ENCODE measurements at places on chromosomes 7 and 10.
A peak's percentile ranks its signal among the peaks of the same experiment; 100 is the strongest.

DNA sequence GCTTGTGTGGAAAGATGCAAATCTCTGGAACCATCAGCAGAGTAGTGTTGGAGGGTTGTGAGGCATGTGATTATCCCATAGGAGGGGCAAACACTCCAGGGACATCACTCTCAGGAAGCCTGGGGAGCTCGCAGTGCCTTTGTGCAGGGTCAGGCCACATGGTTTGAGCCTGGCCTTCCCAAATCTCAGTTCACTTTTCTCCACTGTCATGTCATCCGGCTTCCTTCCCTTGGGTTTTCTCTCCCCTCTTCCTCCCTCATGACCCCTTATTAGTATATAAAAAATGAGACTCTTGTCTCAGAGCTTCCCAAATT lies 20.4 kb downstream of the TSPAN14 start:
- DNase-seq = no peak

DNA sequence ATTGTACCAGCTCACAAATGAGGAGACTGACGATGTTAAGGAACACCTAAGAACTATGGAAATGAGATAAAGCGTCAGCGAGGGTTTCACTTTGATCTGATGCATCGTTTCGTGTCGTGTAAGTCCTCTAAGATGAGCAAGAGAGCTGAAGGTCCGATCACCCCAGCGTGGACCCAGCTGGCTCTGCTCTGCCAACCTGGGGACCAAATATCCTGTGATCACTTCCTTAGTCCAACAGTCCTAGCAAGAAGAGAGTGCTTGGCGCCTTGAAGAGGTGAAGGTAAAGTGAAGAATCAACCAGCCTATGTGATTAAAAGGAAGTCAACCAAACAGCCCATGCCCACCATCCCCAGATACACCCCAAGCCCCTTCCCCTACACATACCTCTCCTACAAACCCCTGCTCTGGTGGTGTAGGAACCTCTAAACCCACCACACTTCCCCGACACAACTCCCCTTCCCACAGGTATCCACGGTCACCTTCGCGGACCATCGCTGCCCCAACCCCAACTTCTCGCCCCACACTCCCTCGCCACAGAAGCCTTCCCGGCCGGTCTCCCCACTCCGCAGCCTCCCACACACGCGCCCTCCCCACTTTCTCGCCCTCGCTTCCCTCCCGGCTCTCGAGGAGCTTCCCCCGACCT lies 722 bp downstream of the UPF2 start:
- no peak for DNase-seq

GRCh38 chr7:139676390-139676789 lies 101.4 kb downstream of the HIPK2 start:
- no peak for DNase-seq

GRCh38 chr7:40232242-40232893 lies 97.6 kb downstream of the SUGCT start:
- peak; percentile 18 for DNase-seq

- no peak for DNase-seq
These were observed 4.0 kb upstream of the ARMS2 start for GRCh38 chr10:122450353-122450990.

- DNase-seq = no peak
These were observed 24.0 kb downstream of the ZNRF2 start for GRCh38 chr7:30308389-30308788.

DNA sequence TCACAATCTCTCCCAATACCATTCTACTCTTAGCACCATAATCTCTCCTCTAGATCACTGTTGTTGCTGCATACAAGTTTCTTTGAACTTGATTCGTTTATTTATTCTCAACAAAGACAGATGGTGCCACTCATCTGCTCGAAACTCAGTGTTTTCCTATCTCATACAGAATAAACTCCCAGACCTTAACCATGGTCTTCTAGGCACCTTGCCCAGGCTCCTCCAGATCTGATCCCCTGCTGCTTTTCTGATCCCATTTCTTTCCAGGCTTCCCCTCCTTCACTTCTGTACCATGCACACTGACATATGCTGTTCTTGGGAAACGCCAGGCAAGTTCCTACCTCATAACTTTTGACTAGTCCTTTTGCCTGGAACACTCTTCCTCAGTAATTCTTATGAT lies 645.7 kb downstream of the DNAJB9 start:
- no peak for DNase-seq

DNA sequence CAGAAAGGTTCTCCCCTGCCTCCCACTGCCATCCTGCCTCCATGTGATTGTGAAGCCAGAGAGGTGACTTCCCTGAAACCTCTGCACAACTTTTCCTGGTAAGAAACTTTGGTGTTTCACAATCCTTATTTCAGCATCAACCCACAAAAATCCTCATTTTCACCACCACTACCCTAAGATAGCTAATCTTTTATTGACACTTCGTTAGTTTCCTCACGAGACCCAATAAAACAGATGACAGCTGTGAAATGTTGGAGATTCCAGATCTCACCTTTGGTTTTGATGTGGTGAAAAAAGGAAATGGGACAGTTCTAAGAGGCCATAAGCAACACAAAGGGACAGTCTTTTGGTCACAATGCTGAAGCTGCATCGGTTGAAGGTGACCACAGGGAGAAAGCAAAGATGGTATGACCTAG lies 59.9 kb upstream of the TM9SF3 start:
- DNase-seq = no peak

DNA sequence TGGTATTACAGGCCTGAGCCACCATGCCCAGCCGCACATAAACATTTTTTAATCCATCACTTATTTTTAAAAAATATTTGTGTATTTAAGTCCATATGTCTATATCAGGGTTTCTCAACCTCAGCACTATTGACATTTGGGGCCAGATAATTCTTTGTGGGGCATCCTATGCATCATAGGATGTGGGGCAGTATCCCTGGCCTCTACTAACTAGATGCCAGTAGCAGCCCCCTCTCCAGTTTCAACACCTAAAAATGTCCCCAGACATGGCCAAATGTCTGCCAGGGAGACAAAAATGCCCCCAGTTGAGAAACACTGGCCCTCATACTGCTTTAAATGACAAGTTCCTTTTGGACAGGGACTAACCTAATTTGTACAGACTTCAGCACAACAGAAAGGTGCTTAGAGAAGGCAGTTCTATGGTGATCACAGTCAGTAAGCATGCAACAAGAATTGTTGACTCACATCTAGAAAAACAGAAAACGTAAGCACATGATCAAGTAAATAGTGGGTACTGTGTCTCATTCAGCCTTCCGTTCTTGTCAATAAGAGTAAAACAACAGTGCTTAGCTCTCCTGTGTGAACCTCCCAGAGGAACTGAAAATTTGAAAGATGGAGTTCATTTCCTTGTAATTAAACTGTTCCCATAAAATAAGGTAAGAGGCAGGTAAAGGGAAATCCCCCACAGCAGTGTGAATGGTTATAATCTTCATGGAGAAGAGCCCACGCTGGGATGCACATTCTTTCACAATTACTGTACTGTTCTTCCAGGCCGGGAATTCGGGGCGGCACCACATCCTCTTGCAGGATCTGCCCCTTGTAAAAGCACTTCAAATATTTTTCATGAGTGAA lies 17.3 kb upstream of the ADRB1 start:
- DNase-seq = no peak

GRCh38 chr7:54846273-54846672 lies 87.3 kb upstream of the SEC61G start:
- DNase-seq = no peak

All from NCI-H1048 (cell line).